ENCODE measurements at places on chromosomes 2 and 18.

DNA sequence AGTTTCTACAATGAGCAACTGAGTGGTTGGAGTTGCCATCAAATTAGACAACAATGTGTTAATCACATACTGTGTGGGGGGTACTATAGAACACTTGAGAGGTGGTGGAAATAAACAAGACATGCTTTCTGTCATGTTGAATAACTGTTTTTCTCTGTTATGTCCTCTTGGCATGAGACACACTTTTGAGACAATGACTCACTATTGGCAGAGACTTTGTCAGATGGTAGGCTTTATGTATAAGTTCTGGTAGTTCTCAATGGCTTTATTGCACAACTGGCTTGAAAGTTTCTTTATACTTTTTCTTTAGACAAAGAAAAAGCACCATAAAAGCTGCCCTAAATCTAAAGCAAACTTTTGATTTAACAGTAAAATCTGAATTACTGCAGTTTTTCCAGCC, 578.7 kb downstream of the ADCYAP1 start:
- DNase-seq = no peak

DNA sequence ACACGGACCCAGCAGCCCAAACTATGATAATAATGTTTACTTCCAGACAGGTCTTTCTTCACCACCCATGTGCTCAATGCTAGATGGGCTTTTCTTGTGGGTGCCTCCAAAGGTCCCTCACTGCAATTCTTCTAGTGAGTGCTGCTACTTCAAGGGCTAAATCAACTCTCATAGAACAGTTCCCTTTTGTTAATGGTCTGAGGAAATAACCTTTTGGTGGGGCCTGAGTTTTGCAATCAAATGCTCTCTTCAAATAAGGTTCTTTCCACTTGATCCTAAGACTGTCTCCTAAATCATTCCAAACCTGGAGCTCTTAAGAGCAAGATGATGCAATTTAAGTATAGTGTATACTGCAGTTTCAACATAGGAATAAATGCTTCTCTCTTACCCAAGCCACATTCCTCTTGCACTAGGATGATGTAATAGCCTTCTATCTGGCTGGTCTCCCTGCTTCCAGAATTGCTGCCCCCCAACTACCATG, 6.0 kb downstream of the NEMP2 start:
- DNase-seq = no peak

DNA sequence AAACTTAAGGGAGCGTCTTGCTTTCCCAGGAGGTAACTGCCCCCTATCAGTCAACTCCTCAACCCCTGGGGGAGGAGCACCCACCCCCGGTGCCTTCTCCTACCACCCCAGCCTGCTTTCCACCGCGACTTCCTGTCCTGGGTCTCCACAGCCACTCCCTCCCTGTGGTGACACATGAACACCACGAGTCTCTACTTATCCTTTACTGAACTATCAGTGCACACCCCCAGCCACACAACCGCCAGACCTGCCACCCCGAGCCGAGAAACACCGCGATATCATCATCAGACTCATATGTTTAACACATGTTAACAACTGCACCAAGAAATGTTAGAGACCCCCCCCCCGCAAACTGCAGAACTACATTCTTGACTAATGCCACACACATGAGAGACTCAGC, 43.3 kb downstream of the LONRF2 start:
- no peak for DNase-seq

- no peak for DNase-seq
Measured at GRCh38 chr2:174595891-174596397, 1.7 kb downstream of the WIPF1 start.

GRCh38 chr18:79489899-79490625, 94.3 kb downstream of the NFATC1 start:
- no peak for DNase-seq

- no peak for DNase-seq
Measured at GRCh38 chr2:215401896-215402379, 33.9 kb downstream of the FN1 start.

DNA sequence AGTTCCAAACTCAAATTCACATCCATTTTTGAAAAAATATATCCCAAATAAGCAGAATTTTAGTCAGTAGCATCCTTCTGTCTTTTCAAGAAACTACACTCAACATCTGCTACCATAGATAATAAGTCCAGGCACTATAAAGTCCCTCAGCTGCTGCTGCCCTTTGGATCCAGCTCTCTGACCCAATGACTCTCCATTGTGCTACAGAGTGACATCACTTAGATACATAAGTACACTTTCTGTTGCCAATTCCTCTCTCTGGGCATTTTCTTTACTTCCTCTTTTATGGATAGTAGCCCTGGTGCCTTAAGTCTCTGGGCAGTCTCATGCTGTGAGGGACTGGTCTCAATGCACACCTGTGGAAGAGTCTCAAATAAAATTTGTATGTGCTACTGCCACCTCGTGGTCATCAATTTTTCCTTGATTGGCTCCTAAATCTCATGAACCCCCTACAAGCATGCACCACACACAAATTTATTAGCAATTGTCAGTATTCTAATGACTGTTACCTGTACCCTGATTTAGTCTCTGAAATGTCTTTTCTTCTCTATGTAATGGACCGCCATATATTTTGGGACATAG, 219.2 kb downstream of the LRP1B start:
- no peak for DNase-seq

All from NCI-H1417 treated with DMSO at 0.1 percent for 48 hours (cell line).